ENCODE measurements at places on chromosomes 5 and 9. TPM values are rescaled to one million over a fixed set of nuclear protein-coding genes. Genes with fewer than 3 reads are reported as not detected.

Gene FOXD4L6
- total RNA-seq = under 0.01 TPM

Gene FBP2
- total RNA-seq = not detected

Gene ARID3C
- 0.51 TPM for total RNA-seq

Gene PCDHA6
- 0.17 TPM for total RNA-seq

Gene PCDHB16
- 0.17 TPM for total RNA-seq

Gene PDGFRB
- total RNA-seq = 9.9 TPM

Gene PCDHB8
- 0.34 TPM for total RNA-seq

Gene ACOT12
- total RNA-seq = not detected

Gene GRM6
- not detected for total RNA-seq

Gene KCNMB1
- total RNA-seq = not detected

- no peak for DNase-seq
These were observed 13.1 kb downstream of the PALM2AKAP2 start for GRCh38 chr9:109792951-109793546.

GRCh38 chr9:130172161-130172857, at the start of gene NCS1:
NCS1 (plus strand) TSS chr9:130172404; CDS start chr9:130172664, 260 bp downstream.
- DNase-seq = peak; percentile 68

DNA sequence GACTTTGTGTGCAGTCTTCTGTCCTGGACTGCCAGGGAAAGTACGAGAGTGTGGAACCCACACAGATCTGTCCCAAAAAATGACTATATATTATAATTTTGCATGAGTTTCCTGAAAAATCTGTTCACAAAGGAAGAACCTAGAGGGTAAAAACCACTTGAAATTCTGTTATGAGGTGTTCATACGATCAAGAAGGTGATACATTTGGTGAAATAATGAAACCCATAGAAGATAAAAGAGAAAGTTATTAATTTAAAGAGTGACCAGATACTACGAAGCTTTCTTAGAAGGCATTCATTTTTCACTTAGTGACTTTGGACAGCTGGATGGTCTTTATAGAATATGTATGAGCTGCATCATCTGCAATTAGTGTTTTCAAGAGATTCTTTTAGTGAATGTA, 32.9 kb downstream of the SLC12A2 start:
- no peak for DNase-seq

DNA sequence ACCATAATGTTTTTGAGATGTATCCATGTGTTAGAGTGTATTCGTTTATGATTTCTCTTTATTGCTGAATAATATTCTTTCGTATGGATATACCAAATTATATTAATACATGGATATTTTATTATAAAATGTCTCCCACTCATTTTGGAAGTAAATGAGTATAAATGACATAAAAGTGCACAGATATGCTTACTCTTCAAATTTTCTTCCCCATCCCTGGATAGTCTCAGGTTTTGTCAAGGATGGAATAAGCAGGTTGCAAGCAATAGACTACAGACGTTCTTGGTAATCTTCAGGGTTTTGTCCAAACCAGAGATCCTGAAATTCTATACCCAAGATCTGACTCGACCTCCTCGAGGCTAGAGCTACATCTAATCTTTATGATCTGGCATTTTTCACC, 50.7 kb downstream of the NIPAL4 start:
- DNase-seq = no peak

DNA sequence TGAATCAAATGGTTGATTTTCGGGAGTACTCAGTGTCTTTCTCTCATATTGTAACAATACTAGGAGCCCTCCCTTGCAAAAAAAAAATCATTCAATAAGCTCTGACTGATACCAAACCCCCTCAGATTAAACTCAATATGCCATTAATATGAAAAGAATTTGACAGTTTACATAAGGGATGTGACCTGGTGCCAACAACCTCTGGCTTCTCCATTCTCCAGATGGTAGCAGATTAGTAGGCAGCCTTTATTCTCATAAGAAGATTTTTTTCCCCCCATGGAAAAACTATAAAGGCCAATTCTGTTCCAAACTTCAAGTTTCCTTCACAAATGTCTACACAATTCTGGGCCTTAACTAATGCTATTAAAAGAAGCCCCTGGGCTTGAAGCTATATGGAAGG, 96.5 kb downstream of the EFNA5 start:
- no peak for DNase-seq

DNA sequence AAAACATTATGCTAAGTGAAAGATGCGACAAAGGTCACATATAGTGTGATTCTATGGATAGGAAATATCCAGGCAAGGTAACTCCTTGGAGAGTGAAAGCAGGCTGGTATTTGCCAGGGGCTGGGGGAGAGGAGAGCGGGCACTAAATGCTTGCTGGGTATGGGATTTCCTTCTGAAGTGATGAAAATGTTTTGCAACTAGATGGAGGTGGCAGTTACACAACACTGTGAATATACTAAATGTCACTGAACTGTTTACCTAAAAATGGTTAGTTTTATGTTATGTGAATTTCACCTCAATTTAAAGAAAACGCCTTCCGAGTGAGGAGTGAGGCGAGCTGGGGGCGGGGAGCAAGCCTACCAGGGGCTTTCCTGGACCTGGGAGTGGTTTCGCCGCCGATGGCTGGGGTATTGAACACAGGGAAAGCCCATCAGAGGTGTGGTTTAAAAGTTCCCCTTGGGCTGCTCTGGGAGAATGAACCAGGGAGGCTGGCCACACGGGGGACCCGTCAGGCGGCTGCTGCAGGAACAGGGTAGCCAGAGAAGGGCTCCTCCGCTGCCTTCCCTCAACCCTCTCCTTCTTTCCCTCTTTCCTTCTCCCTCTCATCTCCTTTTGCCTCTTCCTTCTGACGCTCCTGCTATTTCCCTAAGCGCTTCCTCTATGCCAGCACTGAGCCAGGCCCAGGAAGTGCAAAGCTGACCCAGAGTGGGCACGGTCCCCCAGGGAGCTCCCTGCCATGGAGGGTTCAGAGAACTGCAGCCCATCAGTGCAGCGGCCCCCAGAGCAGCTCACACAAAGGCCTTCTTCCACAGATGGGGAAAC, 4.9 kb downstream of the AKNA start:
- no peak for DNase-seq

- no peak for DNase-seq
These were observed 479.5 kb downstream of the TAF11L14 start for GRCh38 chr5:18113721-18114120.

- DNase-seq = no peak
These were observed 50.7 kb downstream of the WNK2 start for GRCh38 chr9:93234600-93234999.

GRCh38 chr5:112923148-112923917, 1.3 kb upstream of the REEP5 start:
- DNase-seq = no peak

GRCh38 chr9:134585746-134586706, 55.6 kb upstream of the COL5A1 start:
- DNase-seq = no peak

DNA sequence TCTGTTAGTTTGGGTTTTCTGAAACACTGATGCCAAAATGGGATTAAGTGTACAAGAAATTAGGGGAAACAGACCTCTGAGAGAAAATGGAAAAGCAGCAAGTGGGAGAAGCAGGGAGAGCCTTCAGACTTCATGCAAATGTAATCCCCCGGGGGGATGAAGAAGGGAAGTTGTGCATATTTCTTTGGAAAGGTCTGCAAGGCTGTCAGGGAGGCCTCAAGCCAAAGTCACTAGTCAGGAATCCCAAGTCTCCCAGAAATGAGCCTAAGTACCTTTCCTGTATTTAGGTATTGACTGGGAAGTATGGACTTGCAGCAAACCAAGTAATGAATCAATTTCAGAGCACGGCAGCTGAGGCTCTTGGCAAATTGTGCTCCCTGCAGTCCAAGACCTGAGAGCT, 2.2 kb downstream of the FTMT start:
- DNase-seq = no peak

DNA sequence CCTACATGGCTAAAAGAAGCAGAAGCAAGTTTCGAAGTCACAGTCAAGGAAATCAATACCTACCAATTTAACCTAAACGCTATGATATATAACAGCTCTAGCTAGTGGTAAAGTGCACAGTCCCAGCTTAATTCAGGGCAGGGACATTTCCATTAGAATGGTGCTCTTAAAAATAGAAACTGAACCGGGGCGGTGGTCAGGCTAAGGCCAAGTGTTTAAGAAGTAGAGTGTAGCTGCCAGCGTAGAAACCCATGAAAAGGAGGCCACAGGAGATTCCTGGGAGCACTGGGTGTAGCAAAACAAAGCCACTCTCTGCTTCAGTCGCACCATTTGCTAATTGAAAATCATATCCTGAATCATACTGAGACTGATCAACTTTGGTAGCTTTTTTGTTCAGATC, 28.8 kb downstream of the PPIC start:
- no peak for DNase-seq

DNA sequence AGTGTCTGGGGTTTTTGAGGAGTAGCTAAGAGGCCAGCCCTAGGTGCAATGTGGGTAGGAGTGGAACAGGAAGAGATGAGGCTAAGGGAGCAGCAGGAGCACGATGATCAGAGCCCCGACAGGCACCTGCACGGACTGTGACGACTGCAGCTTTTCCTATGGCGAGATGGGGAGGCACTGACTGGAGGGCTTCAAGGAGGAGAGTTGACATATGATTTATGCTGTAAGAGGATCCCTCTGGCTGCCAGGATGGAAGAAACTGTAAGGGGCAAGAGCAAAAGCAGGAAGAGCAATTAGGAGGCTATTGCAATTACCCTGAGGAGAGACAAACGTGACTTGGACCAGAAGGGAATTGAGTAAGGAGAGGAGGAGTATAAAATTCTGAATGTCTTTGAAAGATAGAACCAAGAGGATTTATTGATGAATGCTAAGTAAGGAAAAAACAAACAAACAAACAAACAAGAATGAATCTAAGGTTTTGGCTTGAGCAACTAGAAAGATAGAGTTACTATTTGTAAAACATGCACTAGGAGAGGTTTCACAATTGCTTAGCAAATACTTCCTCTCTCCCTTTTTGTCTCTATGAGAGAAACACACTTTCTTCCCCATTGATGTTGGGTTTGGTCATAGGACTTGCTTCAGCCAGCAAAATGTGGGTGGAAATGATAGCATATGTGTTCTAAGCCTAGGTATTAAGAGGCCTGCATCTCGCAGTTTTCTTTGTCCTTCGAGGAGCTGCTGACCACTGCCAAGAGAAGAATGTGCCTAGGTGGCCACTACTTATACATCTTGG, 32.9 kb downstream of the TRPC7 start:
- no peak for DNase-seq

DNA sequence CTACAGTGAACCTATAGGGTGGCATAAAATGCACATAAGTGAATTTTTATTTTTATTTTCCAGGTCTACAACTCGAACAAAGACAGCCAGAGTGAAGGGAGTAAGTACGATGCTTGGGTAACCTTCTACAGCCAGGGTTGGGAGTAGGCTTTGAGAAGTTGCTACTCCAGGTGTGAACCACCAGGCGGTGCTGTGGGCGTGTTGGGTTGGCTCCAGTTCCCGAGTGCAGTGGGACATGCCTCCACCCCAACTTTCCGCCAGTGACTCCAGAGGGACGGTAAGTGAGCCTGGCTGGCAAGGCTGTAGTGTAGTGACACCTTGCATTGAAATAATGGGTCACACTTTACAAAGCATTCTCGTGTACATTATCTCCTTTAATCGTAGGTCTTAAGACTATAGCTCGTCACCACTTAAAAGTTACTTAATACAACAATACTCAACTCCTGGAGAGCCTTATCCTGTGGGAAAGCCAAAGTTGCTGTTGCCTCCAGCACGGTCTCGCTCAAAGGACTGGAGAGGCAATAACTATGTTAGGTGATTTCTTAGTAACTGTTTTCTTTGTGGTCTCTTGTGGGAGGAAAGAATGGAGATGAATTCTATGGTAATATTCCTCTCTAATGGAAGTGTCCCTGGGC, 244.0 kb downstream of the ARHGAP26 start:
- DNase-seq = peak; percentile 46

DNA sequence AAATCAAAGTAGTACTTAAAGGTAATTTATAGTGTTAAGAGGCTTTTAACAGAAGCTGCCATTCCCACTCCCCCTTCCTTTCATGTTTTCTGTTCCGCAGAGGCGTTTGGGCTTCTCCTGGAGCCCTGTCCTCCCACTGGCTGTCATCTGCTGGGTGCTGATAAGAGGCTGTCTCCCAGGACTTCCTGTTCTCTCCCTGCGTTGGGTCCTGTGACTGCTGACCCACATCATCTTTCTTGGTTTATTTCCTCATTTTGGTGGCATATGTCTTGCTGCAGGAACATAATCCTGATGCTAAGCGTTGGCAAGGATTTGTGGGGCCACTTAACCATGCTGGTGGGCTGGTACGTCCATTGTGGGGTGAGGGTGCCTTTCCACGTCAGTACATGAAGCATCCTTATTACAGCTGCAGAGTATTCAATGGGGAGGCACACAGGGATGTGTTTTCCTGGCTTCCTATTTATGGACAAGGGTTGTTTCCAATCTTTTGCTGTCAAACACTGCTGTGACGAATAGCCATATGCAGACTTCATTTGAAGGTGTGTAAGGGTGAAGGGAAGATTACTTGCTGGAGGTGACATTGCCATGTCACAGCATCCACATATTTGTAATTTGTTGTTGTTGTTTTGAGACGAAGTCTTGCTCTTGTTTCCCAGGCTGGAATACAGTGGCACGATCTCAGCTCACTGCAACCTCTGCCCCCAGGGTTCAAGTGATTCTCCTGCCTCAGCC, 22.3 kb upstream of the RNF130 start:
- DNase-seq = no peak

- DNase-seq = peak; percentile 37
These were observed 1.4 kb downstream of the PIK3R1 start for GRCh38 chr5:68217047-68217355.

- DNase-seq = no peak
These were observed 58.0 kb downstream of the PTPN3 start for GRCh38 chr9:109440117-109440515.

GRCh38 chr5:170100066-170100943, 5.4 kb upstream of the FOXI1 start:
- peak; percentile 91 for DNase-seq

- no peak for DNase-seq
These were observed 50.7 kb downstream of the BAAT start for GRCh38 chr9:101333926-101334702.

Data from dermis blood vessel endothelial cell (primary cell).